Thymus (tissue), 14 donors: ENCODE measurements at places on chromosomes 7 and 10.

- no peak for DNase-seq
These were observed 40.1 kb upstream of the STRIP2 start for GRCh38 chr7:129394101-129394500.

DNA sequence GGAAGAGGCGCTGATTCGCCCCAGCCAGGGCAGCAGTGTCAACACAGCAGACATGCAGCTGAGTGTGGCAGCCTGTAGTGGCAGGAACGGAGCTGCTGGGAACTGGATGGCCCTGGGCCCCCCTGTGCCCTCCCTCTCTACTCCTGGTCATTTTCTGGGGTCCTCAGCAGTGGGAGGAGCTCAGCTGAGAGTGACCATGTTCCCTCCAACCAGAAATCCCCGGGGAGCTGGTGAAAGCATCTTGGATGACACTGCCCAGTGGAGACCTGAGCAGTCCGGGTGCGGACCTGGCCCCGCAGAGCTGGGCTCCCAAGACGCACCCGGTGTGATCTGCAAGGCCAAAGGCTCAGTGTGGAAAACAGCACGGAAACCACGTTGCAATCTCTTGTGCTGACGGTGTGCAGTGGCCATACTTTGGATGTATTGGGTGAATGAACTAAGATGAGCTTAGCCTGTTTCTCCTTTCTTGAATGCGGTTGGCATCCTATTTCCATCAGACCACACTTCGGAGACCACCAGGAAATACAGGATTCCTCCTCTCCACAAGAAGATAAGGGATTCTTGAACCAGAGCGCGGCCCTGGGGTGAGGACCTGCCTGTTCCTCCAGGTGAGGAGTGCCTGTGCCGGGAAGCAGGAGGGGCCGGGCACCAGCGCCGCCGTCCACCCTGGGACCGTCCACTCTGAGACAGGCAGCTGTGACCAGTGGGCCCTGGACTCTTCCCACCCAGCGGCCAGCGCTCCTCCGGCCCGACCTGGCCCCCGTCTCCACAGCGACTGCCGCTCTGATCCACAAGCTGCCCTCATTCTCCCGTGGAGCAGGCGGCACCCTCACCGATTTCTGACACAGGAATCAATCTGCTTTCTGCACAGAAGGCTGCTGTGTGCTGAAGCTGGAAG is 93.5 kb upstream of the DIP2C start:
- DNase-seq, result no peak

DNA sequence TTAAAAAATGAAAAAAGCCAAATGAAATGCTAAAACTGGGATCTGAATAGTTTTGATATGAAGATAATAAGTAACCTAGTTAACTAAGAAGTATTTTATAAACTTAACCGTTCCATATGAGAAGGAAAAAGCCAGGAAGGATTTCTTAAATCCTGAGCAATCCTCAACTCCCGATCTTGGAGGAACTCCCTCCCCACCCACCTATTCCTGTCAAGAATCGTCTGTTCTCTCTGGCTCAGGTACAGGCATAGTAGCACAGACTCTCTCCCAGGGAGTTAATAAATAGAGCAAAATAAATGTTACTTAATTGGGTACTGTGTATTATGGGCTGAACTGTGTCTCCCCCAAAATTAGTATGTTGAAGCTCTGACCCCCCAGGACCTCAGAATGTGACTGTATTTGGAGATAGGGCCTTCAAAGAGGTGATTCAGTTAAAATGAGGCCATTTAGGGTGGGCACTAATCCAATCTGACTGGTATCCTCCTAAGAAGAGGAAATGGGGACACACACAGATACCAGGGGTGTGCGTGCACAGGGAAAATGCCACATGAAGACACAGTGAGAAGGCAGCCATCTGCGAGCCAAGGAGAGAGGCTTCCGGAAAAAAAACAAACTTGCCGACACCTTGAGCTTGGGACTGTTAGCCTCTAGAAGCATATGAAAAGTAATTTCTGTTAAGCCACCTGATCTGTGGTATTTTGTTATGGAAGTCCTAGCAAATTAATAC is 28.7 kb downstream of the PUS7 start:
- no peak for DNase-seq

GRCh38 chr10:89789188-89789877 is 87.9 kb downstream of the KIF20B start:
- DNase-seq, result no peak

DNA sequence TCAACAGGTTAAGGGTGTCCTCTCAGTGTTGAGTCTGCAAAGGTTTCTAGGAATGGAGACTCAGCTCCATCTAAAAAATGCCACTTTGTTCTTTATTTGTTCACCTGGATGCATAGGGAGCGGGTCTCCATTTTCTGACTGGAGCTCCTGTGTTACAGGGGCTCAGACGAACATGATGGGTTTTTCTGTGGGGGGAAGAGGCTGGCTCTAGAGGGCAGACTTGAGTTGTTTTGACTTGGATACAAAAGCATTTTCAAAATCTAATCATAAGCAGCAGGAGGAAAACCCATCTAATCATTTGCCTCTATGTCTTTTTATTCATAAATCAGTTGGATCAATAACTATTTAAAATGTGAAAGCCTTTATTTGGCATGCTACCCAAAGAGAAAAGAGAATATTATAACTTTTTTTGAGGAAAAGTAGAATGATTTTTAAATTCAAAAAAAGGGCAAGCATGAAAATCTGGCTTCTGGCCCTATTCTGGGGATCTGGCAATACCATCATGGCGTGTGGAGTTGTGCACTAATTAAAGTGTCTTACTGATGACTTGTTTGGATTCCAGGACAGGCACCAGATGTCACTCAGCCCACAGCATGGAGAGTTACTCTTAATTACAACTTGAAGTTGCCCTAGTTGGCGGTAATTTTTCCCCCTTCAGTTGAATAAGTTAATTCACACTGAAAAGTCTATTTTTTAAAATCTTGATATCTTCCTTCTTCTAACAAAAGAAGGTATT is 594.9 kb downstream of the REEP3 start:
- DNase-seq, result no peak

- DNase-seq, result no peak
These were observed 168.6 kb downstream of the PRKCQ start for GRCh38 chr10:6411436-6411835.

DNA sequence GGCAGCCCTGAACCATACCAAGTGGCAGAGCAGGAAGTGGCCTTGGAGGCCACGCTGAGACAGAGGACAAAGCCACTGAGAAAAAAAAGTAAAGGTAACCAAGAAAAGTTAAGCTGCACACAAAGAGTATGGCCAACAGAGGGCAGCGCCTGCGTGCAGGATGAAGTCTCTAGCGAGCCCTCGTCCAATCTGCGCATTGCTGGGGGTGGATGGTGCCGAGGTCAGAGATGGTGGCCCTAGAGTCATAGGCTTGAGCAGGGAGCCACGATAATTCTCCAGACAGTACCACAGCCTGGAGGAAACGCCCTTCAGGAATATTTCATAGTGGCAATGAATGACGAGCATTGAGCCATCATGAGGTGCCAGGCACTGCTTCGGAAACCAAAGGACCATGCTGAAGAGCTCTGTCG is 9.7 kb downstream of the ATP6V0E2 start:
- DNase-seq, result no peak

DNA sequence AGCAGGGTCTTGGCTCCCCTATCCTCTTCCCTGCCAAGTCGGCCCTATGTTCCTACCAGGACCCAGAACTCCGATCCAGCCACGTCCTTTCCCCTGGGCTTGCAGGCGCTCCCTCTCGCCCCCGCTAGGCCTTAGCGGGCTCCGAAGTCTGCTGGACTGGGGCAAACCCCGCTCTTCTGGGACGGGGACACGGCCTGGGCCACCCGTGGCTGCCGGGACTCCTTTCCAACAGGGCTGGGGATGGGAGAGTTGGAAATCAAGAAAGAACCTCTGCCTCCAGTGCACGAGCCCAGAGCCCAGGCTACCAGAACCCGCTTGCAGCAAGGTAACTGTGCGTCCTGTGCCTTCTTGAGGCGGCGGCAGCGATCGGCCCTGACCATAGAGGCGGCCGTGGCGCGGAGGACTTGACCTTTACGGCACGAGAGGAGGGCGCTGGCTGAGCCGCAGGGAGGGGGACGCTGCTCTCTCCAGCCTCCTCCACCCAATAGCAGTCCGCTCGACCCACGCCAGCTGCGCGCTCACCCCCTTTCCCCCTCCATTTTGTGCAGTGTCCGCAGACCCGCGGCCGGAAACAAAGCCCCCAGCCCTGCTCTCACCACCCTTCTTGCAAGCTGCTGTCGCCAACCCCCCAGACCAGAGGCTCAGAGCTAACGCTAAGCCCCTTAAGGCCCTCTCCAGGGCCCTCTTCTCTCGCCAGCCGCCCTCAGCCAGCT is 7.0 kb upstream of the HOXA11 start:
- DNase-seq, result no peak

- no peak for DNase-seq
These were observed 545.0 kb downstream of the TNS3 start for GRCh38 chr7:47036909-47037308.

- DNase-seq, result no peak
These were observed 92.8 kb upstream of the CAPZA2 start for GRCh38 chr7:116769546-116769945.

DNA sequence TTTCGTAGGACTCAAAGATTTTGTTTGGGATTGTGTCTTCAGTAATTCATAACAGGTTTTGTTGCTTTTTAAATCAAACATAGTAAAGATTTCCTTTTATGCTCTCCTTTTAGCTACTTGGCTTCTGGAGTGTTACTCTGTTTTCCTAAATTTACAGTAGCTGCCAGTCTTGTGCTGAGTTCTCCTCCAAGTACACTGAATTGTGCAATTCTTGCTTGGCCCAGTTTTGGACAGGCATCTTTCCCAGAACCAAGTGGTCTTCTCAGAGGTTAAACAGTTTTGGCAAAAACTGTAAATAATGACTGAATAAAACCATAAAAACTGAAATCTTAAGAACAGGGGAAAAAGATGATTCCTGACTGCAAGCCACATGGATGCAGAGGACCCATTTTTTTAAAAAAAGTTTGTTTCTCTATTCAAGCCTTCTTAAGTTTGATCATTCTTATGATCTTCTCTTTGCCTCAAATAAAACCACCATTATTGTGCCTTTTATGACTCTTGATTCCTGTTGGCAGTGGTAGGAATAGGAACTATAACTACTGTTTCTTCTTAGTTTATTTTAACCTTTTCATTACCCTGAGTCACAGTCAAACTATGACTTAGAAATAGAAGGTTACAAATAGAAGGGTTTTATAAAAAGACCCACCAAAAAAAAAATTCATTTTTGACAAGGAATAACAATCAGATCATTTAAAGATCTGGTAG is 88.0 kb downstream of the MDFIC start:
- DNase-seq, result no peak

DNA sequence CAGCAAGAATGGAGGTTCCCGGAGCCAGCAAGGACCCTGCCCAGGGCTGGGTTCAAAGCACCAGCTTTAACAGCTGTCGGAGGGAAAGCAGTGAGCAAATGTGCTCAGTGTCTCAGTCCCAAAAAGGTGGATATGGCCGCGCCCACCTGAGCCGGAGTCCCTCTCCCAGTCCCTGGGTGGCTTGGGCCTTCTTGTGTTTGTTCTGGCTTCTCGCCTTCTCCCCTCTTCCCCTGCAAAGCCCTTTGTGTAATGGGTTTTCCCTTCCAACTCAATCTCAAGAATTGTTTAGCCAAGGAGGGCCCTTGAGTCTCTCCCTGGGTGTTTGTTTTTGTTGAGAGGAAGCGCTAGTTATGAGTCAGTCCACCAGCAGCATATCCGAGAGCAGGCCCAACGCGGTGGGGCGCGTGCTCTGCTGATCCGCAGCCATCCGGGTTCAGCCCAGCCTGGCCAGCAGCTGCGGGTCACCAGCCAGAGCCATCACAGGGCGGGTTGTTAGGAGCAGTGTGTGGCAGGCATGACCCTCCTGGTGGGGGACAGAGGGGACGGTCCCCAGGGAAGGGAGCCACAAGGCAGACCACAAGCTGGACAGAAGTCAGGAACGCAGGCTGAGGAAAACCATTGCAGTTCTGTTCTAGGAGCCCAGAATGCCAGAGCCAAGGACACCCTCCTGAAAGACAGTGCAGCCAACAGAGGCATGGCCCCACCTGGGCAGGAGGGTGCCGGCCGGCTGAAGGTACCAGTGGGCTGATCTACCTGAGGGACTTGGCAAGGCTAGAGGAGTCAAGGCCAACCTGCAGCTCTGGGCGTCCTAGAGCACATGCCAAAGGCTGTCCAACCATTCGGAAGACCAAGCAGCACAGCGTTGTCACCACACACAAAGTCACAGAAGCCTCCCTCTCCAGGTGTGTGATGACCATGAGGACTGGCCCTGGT is 21.3 kb downstream of the CALML3 start:
- DNase-seq, result no peak

DNA sequence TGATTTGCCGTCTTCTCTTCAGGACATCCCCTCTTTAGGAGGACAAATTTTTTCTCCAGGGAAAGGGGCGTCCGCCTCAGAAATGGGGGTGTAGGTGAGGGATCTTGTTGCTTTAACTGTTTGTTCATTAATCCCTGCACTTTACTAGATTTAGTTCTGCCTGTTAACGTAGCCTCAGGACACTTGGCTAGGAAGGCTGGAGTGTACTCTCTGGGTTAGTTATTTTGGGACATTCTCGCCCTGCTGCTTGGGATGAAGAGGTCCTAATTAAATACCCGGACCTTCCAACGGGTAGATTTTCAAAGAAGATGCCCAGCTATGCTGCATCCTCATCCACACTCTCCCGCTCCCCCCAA is 552 bp upstream of the ZNF365 start:
- no peak for DNase-seq
